ENCODE measurements at places on chromosomes 7 and 10.

- DNase-seq: no peak
Measured at GRCh38 chr7:20019757-20020432, 197.3 kb downstream of the MACC1 start.

DNA sequence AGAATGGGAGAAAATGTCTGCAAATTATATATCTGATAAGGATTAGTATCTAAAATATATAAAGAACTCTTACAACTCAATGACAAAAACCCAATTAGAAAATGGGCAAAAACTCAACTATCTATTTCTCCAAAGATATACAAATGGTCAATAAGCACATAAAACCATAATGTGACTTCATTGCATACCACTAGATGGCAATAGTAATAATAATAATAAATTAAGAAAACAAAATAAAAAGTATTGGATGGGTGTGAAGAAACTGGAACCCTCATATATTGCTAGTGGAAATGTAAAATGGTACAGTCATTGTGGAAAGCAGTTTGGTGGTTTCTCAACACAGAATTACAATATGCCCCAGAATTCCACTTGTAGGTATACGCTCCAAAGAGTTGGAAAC, 98.8 kb downstream of the VIPR2 start:
- DNase-seq: no peak

DNA sequence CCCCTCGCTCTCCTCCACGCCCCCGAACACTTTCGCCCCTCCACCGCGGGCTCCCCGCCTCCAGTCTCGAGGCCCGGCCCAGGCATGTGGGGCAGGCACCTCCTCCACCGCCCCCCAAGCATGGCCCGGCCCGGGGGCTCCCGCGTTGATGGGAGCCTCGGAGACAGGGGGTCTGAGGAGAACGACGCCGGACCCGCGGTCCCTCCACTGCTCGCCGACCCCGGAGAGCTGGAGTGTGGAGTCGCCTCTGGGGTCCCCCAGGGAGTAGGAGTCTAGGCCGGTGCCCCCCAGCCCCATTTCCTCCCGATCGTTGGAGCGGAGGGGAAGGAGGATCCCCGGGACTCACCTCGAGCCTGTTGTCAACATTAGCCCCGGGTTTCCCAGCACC, 206 bp downstream of the UPF2 start:
- no peak for DNase-seq

- DNase-seq: no peak
Measured at GRCh38 chr10:76285515-76285914, 854.1 kb downstream of the LRMDA start.

DNA sequence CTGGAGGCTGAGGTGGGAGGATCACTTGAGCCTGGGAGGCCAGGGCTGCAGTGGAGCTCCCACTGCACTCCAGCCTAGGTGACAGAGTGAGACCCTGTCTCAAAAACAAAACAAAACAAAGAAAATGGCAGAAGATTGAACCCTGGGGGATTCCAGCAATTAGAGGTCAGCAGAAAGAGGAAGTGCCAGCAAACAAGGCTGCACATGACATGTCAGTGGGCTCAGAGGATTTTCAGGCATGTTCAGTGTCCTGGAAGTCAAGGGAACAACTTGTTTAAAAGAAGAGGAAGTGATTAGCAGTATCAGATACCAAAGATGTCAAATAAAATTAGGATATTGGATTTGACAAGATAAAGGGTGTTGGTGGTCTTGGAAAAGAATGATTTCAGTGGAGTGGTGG, 32.3 kb downstream of the RAB18 start:
- DNase-seq: peak; percentile 37

- peak; percentile 88 for DNase-seq
Measured at GRCh38 chr7:108136191-108136688, 6.1 kb upstream of the LAMB4 start.

DNA sequence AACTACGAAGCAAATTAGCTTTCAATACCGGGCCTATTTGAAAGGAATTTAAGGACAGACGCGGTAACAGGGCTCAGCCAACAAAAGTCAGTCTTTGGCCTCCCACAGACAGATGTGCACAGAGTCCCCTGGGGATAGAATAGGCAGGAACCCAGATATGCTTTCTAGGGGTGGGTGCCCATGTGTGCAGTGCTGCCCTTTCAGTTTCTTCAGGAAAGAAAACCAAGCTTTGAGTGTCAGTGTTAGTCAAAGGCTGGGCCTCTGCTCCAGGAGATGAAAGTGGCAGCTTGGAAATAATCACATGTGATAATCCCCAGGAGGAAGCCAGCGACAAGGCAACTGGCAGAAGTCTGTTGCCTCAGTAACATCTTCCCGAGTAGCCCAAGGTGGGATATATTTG, 43.8 kb upstream of the CSTF2T start:
- no peak for DNase-seq

- DNase-seq: no peak
Measured at GRCh38 chr10:110860576-110861241, 11.0 kb upstream of the PDCD4 start.

- DNase-seq: no peak
Measured at GRCh38 chr10:48976196-48976595, 36.6 kb upstream of the LRRC18 start.

- no peak for DNase-seq
Measured at GRCh38 chr10:58952162-58952601, 224.3 kb upstream of the PHYHIPL start.

DNA sequence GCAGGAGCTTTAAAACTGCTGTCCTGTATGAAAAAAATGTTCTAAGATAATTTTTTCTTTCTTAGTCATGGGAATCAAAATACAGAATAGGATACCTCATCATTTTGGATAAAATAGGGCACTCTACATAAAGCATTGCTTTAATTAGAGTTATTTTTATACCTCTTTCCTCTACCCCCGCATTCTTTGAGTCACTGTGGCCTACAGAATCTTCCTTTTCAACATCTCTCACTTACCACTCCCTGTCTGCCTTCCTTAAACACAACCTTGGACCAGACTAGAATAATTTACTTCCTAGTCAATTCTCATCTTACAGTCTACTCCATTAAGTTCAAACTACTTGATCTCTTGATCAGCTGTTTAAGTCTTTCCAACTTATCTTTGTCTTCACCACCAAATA, 462.3 kb downstream of the PHTF2 start:
- no peak for DNase-seq

- DNase-seq: no peak
Measured at GRCh38 chr10:126397640-126398382, 9.5 kb upstream of the ADAM12 start.

DNA sequence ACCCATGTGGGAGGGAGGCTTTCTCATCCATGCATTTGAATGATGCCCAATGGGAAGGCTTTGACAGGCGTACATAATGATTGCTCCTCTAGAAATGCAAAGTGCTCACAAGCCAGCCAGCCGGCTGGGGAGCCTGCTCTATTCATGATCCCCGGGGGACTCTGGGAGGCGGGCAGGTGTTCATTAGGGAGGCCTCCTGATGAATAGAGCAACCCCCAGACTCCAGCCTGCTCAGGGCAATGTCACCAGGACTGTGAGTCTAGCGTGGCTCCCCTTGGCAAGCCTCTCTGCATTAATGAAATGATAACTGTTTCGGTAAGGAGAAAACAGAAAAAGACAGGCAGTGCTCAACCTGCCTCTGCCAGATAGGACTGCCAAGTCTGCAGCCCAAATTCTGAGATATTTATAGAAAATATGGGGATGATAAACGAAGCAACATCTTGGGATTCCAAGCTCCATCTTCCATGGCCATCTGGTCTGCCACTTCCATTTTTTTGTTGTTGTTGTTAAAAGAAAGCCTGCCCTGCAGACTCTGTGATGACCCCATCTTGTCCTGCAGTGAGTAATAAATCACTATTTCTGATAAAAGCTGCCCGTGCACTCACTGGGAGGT, 236.4 kb downstream of the PRPF18 start:
- no peak for DNase-seq

DNA sequence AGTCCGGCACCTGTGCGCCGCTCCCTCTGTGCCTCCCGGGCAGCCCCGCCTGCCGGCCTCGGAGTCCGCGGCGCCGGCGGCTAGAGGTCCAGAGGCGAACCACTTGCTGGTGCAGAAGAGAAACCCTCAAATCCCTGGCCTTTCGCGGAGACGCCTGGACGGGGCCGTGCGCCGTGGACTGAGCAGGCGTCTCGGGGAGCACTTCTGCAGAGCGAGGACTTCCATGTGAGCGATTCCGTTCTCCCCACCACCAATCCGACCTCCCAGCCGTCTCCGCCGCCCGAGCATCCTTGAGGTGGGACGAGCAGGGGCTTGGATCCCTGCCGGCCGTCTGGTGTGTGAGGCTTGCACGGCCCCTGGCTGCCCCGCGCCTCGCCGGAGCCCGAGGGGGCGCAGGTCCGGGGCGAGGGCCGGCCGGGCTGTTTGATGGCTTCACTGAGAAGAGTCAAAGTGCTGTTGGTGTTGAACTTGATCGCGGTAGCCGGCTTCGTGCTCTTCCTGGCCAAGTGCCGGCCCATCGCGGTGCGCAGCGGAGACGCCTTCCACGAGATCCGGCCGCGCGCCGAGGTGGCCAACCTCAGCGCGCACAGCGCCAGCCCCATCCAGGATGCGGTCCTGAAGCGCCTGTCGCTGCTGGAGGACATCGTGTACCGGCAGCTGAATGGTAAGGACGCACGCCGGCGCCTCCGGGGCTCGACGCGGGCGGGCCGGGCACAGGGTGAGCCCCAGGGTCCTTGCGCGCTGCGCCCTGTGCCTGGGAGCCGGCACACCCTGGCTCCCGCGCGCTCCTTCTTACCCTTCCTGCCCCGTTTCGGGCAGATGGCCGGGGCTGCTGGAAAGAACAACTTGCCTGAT, 660 bp downstream of the GALNT17 start:
- no peak for DNase-seq

DNA sequence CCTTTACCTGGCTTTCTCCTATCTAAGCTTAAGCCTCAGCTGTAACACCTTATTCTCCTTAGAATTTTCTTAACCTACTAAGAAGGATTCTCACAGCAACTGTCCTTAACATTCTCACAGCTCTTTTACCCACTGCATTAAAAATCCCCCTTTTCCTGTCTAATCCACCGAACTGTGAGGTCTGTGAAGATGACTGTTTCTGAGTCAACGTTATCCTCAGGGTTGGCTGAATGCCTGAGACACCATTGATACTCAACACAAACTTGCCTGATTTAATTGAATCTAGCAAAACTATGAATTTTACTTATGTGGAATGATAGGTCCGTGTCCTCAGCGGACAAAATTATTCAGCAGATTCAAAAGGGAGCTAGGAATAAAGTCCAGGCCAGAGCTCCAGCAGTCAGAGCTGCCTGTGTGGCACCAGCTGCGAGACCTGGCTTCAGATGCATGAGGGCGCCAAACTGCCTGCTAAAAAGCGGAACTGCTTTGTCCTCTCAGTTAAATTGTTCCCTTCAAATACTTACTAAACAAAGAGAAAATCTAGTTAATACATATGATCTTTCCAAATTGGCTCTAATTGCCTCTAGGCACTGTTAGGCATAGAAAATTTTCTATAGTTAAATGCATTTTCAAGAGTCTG, 33.4 kb upstream of the VWDE start:
- DNase-seq: no peak

DNA sequence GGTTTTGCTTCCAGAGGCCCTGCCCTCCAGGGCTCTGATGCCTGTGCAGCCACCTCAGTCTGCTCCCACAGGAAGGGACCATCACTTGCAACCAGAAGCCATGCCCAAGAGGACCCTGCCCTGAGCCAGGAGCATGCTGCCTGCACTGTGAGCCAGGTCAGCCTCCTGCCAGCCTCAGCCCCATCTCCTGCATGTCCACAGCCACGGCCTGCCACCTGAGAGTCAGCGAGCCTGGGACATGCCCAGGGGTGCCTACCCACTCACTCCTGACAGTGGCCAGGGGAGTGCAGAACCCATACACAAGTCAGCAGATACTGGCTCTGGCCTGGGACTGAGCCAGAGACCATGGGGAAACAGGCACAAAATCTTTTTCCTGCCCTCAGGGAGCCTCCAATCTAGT, 6.6 kb upstream of the KCP start:
- no peak for DNase-seq

DNA sequence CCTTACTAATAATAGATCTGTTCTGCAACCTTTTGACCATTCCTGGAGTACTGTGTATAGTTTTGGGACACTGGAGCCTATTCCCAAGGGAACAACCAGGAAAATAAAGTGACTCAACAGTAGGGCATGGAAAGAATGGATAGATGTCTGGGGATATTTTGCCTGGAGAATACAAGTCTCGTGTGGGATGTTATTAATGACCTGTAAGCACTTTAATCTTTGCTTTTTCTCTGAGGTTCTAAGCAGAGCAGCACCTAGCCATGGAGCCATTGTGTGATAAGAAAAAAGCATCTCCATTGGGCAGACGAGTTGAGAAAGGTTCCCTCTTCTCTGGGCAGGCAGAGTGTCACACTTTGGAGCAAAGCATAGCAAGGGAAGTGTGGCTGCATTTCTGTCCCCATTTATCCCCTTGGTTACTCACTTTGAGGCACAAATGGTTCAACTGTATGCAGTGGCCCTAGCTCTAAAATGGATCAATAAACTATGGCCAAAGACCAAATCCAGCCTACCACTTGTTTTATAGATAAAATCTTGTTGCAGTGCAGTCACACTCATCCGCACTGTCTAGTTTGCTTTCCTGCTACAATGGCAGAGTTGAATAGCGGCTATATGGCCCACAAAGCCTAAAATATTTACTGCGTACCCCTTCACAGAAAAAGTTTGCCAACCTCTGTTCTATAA, 21.0 kb upstream of the CCDC71L start:
- DNase-seq: no peak

GRCh38 chr7:101557978-101558741, 70.9 kb downstream of the MYL10 start:
- no peak for DNase-seq

GRCh38 chr10:126090911-126091728, 194.8 kb downstream of the FANK1 start:
- no peak for DNase-seq

All from GF-D8 (cell line).